ENCODE measurements at places on chromosomes 6 and 20.

- DNase-seq, result no peak
These were observed 78.6 kb downstream of the LINC00237 start for GRCh38 chr20:21027569-21027968.

DNA sequence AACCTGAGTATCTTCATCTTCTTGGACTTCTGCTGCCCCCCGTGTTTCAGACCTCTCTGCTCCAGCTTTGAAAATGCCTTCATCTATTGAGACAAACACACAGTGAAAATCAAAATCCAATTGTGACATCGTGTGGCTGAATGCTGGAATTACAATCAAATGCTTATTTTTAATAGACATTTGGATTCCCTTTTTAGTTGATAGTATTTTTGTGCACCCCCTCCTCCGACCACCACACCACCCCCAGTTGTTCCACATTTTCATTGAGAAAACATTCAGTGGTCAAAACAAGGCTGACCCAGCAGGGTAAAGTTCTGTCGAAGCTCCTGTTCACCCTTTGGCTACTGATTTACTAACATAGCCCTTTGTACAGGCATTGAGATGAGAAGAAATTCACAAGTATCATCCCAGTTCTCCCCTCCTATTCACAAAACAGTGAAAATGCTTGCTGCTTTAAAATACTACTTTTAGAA lies 79.0 kb downstream of the NRSN1 start:
- no peak for DNase-seq

GRCh38 chr6:21414065-21414464 lies 179.5 kb upstream of the SOX4 start:
- no peak for DNase-seq

DNA sequence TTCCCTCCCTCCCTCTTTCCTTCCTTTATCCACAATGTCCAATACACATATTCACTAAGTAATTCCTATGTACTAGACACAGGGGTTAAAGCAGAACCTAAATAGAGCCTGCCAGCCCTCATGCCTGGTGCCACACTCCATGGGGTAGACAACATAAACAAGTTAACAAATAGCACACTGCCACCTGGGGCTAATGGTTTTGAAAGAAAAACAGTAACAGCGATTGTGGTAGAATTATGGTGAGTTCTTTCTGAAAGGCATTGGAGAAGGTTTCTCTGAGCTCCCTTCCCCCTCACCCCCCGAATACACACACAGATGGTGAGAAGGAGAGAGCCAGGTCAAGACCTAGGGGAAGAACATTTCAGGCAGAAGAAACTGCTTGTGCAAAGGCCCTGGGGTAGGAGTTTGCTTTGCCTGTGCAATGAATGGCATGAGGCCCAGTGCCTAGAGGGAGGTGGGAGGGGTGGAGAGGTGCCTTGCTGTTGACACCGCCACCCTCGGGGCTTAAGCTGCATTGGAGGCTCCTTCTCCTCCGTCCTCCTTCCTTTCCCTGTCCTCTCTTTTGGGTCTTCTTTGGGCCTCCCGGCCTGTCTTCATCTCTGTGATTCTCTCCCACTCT lies 502.4 kb upstream of the SULF2 start:
- DNase-seq, result no peak

DNA sequence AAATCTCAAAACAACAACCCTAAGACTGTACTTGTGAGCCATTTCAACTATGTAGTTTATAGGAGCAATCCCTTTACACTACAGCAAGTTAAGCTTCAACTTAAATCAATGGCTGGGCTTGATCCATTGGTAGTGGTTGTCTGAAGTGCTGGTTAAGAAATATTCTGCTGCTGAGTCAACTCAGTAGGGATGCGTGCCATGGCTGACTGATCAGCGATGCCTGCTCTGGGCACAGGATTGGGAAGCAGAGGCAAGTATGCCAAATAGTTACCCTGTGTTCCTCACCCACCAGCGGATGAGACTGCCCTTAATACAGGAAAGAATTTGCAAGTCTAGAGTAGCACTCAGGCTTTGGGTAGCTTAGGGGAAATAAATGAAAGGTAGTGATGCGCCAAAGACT lies 41.5 kb downstream of the GCM1 start:
- DNase-seq, result no peak

DNA sequence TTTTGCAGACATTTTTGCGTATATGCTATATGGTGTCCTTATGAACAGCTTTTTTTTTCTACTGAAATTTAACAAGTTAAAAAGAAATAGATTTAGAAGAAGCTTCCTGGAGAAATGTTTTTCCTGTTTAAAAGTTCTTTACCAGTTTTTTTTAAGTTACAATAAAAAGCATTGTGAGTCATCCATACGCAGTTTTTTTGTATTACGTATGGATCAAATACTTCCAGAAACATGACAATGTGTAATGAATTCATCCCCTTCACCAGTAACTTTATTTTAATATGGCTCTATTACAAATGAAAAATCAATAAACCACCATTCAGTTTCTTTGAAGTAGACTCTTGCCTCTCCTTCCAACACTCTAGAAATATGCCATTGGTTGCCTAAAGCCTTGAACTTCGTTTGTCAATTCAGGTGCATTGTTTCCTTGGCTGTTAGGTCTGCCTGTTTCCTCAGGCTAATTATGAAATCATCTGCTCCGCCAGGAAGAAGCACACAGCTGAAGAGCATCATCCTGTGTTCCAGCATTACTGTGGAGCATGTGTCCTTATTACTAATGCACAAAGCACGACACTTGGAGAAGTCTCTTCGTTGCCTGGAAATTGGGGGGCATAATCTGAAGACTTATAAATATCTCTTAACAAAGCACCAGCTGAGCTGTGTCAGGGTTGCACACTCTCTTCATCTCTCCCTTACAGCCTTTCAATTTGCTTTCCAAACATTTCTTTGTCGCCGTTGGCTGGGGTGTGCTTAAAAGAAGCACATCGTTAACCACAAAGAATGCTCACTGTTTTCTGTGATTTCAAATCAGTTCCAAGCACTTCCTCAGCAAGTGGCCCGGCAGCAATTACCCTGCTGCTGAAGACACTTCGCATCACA lies 9.6 kb downstream of the MOXD1 start:
- no peak for DNase-seq

DNA sequence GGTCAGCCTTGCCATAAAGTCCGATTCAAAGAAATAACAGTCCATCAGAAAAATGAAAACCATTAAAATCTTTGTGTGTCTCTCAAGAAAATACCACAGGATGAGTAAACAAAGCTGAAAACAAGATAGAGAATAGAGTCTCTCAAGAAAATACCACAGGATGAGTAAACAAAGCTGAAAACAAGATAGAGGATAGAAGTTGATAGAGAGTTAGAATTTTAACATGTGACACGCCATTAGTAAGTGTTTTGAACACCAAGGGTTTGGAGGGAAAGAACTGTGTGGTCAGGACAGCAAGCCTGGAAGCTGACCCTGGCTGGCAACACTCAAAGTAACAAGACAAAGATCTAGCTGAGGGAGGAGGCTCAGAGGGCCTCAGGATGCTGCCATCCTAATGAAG lies 43.9 kb upstream of the PRND start:
- DNase-seq, result no peak

DNA sequence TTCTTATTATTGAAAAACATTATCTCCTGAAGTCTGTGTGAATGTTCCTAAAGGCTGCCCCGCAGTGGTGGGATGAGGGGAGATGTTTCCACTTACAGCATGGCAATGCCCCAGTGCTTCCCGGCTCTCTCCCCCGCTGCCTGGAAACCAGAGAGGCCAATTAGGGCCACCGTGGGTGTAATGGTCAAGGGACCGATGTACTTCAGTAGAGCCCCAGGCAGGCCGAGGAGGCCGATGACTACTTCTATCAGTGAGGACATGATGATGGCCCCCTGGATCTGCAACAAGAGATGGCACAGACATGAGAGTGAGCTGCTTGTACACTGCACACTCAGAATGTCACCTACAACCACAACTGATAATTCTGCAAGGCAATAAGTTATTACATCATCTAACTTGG lies 117.8 kb downstream of the SLC23A2 start:
- DNase-seq, result no peak

DNA sequence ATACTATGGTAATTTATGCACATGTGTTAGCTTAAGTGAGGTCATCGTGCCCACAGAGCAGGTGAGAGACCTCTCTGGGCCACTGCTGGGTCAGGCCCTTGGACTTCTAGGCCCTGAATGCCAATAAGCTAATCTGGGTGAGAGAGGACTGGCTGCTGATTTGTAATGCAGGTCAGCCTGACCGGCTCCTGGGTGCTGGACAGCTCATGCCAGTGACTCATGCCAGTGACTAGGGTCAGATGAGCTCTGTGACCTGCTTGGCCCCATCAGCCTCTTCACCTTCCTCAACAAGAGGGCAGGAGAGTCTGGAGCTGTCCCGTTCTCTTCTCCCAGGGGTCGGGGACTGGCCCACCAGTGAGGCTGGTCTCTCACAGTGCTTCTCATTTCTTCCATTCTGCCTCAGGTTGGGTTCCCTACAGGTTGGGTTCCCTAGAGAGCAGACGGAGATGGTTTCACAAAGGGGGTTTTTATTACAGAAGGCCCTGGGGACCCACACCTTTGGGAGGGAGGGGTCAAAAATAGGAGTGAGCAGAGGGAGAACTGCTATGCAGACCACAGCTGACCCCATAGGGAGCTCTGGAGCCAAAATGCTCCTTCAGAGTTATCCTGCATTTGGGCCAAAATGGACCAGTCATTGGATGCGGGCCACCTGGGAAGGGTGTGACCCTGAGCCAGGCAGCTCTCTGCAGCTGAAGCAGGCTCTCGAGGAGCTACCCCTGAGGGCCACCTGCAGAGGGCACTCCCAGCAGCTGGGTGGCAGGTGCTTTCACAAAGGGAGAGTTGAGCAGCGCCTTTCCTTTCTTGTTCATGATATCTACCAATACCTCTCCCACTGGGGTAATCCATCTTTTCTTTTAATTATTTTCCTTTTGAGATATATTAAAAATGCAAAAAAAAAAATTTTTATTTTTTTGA lies 2.2 kb upstream of the OXT start:
- no peak for DNase-seq

Data from gastrocnemius medialis (tissue), 4 donors.